Thoracic aorta (tissue), 2 donors: ENCODE measurements at places on chromosomes 1 and 21. TPM values are rescaled to one million over a fixed set of nuclear protein-coding genes. Genes with fewer than 3 reads are reported as not detected.

Gene TLR5
- total RNA-seq: 5.4 TPM

Gene SPRR3
- not detected for total RNA-seq

Gene TMEM200B
- total RNA-seq: 31.4 TPM

Gene PDC
- not detected for total RNA-seq

Gene PTGFRN
- 24.5 TPM for total RNA-seq

Gene DSCAM
- not detected for total RNA-seq

Gene RAB3B
- total RNA-seq: not detected

Gene AVPR1B
- total RNA-seq: not detected

Gene PGBD5
- total RNA-seq: 0.14 TPM

Gene CPT2
- total RNA-seq: 6.6 TPM

Gene PKLR
- not detected for total RNA-seq

Gene TRIM58
- total RNA-seq: 0.99 TPM

Gene FYB2
- not detected for total RNA-seq

Gene ATP1A4
- 1.1 TPM for total RNA-seq

Gene F13B
- total RNA-seq: not detected

Gene TRPM2
- 10.4 TPM for total RNA-seq

Gene GRIK1
- total RNA-seq: not detected

Gene NTMT2
- not detected for total RNA-seq

Gene NUDC
- 56.4 TPM for total RNA-seq

Gene NR1I3
- total RNA-seq: not detected

Gene LMX1A
- total RNA-seq: 0.68 TPM

Gene RIPK4
- total RNA-seq: 6.3 TPM

Gene HSPG2
- 846 TPM for total RNA-seq

Gene COL6A1
- 1,189 TPM for total RNA-seq

Gene SOX13
- 27.2 TPM for total RNA-seq

Gene RNF186
- total RNA-seq: not detected

Gene PADI3
- total RNA-seq: not detected

Gene SFN
- 3.8 TPM for total RNA-seq

Gene MYBPH
- not detected for total RNA-seq

Gene CLDN14
- total RNA-seq: not detected

Gene GPR37L1
- total RNA-seq: not detected

Gene CSF1
- 146 TPM for total RNA-seq

Gene PTPRU
- 47.8 TPM for total RNA-seq
